ENCODE measurements at places on chromosomes 11 and 22.

DNA sequence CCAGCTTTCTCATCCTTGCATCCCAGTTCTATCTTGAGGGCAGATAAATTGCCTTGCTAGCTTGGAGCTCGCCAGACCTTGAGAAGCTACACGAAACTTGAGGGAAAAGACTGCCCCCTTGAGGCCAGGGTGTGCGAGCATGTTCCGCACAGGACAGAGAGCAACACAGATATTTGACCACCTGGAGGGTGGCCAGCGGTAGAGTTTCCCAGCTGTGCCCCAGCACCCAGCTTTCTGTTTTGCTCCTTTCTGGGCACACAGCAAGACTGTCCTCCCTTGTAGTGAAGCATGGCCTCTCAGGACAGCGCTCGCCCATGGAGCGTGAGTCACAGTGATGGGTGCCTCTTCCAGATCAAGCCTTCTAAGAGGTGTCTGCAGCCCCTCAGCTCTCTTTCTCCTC is 23.5 kb downstream of the SPATA19 start:
- no peak for DNase-seq

DNA sequence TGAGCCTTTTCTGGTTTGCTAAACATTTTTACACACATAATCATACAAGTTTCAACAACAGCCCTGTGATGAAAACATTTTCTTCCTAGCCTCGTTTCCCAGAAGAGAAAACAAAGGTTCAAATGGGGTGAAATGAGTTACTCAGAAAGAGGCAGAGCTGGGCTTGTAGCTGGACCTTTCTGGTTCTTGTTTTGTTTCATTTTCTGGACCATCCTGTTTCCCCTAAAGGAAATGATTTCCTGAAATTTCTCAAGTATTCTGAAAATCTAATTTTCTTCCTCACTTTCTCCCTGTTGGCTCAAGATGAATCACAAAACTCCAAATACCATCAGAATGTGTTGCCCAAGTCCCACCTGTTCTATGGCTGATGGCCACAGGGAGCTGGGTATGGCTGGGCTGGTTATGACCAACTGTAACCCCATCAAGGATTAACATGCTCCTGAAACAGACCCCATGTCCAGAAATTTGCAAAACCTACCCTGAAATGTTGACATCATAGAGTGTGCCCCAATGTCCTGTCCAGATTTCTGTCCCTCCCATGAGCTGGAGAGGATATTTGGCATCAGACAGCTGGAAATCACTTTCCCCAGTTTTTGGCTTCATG is 6.7 kb upstream of the APOL4 start:
- no peak for DNase-seq

DNA sequence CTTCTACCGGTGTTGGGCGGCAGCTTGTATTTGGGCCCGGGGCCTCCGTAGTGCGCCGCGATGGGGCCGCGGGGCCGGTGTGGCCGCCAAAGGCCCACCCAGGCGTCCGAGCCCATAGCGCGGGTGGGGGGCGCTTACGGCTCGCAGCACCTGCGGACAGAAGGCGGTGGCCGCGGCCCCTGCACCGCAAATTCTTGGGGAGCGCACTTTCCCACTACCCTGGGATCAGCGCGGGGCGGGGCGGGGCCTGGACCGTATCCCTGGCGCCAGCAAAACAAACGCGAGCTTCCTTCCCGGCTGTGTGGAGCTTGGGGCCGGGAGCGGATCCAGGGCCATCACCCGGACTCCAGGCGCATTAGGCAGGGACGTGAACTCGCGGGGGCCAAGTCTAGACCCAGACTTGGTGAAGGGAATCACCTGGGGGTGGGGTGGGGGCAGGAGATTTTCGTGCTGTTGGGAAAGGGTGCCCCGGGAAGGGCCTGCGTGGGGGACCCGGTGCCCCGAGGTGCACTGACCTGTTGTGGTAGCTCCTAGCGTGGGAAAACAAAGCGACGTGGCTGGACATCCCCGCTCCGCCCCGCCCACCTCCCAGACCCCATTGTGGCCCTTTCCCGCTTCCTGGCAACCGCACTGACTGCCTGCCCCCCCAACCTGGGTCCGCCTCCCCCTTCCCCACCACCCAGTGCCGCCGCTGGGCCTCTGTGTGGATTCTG is 2.3 kb upstream of the TYMP start:
- no peak for DNase-seq

- DNase-seq: no peak
These were observed 781 bp downstream of the NECTIN1 start for GRCh38 chr11:119728211-119728626.

GRCh38 chr11:131561501-131561900 is 191.1 kb downstream of the NTM start:
- DNase-seq: no peak

- no peak for DNase-seq
These were observed 18.9 kb downstream of the PRDM11 start for GRCh38 chr11:45165386-45165785.

GRCh38 chr11:119650251-119650650 is 78.7 kb downstream of the NECTIN1 start:
- DNase-seq: no peak

GRCh38 chr11:77047007-77047927 is 13.1 kb downstream of the B3GNT6 start:
- DNase-seq: peak; percentile 55

- no peak for DNase-seq
These were observed 98.2 kb downstream of the NAV2 start for GRCh38 chr11:19810852-19811251.

DNA sequence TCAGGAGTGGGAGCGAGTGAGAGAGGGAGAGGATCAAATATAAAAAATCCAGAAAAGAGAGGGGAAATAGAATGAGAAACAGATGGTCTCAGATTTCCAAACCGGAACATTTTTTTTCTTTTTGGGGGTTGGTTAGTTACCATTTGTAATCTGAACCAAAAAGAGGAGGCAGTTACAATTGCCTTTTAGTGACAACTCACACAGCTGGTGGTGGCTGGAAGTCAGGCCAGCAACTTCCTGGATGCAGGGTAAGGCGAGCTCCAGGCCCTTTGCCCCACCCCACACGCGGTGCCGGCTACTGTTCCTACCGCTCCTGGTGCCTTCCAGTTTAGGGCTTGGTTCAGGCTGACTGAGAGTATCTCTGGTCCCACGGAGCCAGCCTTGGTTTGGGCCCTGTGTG is 21.0 kb upstream of the UBASH3B start:
- DNase-seq: no peak

DNA sequence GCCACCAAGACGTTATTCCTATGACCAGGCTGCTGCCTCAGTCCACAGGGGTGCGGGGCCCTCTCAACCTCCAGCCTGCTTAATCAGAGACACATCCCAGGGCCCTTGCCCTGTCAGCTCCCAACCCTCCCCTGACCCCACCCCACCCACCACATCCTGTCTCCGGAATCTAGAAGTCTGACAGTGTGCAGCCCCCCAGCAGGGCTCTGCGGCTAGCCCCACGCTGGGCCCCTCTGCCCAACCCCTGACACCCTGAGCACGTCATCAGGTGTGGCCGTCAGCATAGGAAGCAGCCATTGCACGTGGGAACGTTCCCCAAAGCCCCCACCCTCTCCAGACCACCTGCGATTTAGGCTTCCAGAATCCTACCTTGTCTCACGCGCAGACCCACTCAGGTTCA is 34.3 kb upstream of the IGSF9B start:
- no peak for DNase-seq

DNA sequence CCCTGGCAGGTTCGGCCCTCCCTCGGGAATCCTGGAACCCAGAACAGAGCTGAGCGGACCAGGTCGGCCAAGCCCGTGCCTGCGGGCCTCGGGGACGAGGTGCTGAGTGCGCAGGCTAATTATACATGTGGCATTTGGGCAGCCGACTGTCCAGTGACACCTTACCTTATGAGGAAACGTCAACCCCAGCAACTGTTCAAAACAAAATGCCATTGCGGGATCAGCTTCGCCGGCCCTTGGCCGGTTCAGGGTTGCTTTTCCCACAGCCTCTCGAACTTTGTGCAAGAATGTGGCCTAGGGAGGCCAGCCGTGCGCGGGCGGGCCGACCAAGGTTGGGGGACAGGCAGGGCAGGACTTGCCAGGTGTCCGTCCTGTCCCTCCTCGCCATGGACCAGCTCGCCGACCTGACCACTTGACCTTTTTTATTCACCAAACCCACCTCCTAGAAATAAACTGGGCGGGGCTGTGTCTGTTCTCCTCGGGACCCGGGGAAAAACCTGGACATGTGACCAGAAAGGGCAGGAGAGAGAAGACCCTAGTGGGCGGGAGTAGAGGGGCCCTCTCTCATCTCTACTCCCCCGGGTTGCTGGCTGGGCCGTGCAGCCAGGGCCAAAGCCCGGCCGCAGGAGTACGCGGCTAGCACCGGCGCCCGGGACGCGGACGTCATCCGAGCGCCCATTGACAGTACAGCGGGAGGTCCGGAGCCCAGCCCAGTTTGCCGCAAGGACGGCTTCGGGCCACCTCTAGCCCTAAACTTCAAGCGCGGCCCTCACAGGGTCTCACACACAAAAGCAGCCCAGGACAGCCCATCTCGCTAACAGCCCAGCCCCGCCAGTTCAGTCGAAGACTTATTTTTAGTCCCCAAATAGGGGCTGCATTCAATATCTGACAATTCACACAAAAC is 134.3 kb upstream of the C11orf58 start:
- DNase-seq: no peak

- DNase-seq: no peak
These were observed 657.7 kb downstream of the OPCML start for GRCh38 chr11:132874638-132875037.

DNA sequence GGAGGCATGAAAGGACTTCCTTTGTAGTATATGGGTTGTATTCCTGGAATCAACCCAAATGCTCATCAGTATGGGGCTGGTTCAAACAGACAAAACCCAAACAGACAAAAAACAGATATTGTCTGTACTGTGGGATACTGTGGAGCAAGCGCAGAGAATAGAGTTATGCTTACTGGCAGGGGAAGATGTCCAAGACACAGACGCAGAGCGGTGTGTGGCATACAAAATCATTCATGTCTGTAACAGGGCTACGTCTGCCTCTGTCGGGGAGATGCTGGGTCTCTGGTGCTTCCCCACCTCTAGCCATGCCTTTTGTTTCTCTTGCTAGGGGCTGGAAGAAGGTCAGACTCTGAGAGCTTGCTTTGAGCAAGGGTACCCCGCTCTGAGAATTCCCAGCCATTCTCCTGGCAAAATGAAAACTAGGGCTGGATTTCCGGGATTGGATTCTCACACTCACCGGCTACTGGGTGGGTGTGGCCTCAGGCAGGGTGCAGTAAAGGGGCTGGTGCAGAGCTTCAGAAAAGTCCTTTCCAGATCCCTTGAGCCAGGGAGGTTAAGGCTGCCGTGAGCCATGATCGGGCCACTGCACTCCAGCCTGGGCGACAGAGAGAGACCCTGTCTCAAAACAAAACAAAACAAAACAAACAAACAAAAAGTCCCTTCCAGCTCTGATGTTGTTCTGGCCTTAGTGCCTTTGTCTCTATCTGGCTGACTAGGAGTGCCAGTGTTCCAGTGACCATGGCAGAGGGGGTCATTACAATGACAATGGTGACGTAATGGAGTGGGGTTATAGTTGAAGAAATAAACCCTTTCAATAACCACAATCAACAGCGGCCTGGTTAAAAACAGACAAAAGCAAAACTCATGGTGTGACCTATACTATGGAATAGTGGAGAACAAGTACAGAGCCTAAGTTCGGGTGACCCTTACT is 2.9 kb upstream of the ABCC8 start:
- DNase-seq: no peak

GRCh38 chr11:30210357-30210756 is 20.5 kb upstream of the FSHB start:
- no peak for DNase-seq

DNA sequence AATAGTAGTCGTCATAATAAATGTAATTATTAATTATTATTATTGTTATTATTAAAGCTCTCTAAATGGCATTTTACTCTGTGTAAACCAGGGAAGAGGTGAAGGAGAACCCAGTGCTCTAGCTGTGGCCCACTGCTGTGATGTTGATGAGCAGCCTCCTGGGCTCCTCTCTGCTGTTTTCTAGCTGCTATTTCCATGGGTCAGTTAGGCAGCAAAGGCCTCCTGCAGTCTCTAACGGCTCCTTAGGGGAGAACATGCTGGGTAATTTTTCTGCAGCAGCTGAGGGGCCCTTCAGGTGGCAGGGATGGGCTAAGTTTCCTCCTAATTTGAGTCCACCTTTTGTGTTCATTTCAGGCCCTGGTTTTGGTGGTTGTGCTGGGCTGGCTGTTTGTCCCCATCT is 24.6 kb downstream of the SLC5A1 start:
- no peak for DNase-seq

DNA sequence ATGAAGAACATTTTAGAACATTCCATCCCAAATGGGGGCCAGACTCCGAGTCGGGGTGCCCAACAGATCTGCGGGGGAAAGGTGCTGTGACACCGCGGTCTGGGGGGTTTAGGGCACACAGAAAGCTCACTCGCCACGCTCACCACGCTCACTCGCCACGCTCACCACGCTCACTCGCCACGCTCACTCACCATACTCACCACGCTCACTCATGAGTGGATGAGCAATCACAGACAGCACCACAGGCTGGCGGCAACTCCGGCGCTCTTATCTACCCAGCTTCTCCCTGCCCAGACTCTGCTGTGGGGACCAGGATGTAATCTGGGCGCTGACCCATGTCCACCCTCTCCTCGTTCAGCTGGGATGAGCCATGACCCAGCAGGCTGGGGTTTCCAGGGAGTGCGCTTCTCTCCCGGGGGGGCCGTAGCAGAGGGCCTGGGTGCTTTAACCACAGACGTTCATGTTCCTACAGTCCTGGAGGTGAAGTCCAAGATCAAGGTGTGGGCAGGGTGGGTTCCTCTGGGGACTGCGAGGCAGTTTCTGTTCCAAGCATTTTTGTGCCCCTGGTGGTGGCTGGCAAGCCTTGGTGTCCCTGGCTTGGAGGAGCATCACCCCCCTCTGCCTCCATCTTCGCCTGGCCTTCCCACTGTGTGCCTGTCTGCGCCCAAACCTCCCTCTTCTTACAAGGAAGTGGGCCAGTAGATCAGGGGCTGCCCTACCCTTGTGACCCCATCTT is 141.2 kb downstream of the CTTN start:
- DNase-seq: no peak

GRCh38 chr22:33261699-33262098 is 203.5 kb upstream of the SYN3 start:
- DNase-seq: no peak

GRCh38 chr22:17152971-17153370 is 6.1 kb downstream of the HDHD5 start:
- no peak for DNase-seq

DNA sequence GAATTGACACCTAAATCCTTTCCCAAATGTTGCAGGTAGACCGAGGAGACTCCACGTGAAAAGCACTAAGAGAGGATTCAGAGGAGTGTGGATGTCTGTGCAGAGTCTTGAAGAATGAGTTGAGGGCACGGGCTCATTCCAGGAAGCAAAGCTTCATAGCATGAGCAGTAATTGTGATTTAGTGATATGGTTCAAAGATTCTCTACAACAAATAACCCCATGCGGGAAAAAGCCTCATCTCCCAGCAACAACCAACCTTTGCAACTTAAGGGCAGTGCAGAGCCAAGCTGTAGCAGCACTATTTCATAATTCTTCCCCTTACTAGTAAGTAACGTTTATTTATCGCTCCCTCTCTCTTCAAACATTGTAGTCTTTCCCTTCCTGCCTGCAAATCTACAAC is 87.5 kb upstream of the CLMP start:
- DNase-seq: no peak

- no peak for DNase-seq
These were observed 85.3 kb downstream of the CLPB start for GRCh38 chr11:72349053-72349452.

GRCh38 chr11:18490319-18490718 is 34.7 kb downstream of the LDHAL6A start:
- no peak for DNase-seq
